ENCODE measurements at places on chromosomes 4 and X.

GRCh38 chr4:186653969-186654368, 69.7 kb downstream of the FAT1 start:
- no peak for DNase-seq

GRCh38 chr4:186021461-186022167, 47.3 kb upstream of the TLR3 start:
- DNase-seq = no peak

DNA sequence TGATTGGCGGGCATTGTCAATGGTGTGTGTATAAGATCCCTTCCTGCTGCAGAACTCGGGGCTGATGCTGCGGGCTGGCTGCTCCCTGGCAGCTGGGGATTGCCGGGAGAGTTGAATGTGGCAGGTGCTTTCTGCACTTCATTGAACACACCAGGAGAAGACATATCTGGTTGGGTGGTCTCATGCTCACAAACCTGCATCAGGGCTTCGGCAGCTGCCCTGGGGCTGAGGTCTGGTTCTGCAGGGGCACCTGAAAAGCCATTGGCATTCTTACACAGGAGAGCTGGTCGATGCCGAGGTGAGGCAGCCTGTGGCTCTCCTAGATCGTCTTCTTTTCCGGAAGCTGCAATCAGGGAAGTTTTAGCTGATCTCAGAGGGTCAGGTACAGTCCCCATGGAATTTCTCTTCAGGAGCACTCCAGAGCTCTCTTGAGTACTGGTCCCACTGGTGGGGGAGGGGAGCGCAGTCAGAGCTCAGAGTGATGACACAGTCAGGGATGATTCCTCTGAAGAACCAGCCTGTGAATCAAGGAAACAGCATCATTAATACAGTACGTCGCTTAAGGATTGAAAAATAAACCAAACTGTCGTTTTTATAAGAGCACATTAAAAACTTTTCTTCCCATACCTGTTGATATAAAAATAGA, 57.8 kb downstream of the GPRIN3 start:
- no peak for DNase-seq

- no peak for DNase-seq
These were observed 633.1 kb upstream of the BOD1L1 start for GRCh38 chr4:14260591-14260990.

GRCh38 chr4:77699731-77700210, 94.2 kb downstream of the CXCL13 start:
- DNase-seq = peak; percentile 24

DNA sequence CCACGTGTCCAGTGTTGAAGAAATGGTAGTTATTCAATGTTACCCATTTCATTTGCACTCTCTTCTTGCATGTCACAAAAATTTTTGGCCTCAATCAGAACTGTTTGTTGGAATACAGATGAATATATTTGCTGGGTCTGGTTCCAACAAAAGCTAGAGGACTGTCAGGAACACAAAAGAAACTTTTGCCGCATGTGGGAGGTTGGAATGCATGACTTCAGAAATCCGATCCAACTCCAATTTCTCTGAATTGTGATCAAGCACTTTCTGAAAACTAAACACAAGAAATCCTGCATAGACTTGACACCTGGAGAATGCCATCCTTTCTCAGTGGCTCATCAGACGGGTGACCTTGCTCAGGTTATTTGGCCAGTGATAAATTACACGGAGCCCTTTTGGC, 15.4 kb downstream of the SETD7 start:
- no peak for DNase-seq

GRCh38 chr4:112421911-112422310, 94.1 kb downstream of the NEUROG2 start:
- no peak for DNase-seq

Data from HuH-7 (cell line).